Fibroblast of skin of abdomen (primary cell): ENCODE measurements at places on chromosomes 6 and 20.

- DNase-seq = no peak
Observed at GRCh38 chr20:53530440-53530839, 63.2 kb downstream of the ZNF217 start.

GRCh38 chr6:129860908-129861665, at the start of gene TMEM244:
Gene TMEM244 (minus strand): TSS chr6:129861315. CDS start chr6:129861188, 127 bp downstream.
- DNase-seq = peak; percentile 85

DNA sequence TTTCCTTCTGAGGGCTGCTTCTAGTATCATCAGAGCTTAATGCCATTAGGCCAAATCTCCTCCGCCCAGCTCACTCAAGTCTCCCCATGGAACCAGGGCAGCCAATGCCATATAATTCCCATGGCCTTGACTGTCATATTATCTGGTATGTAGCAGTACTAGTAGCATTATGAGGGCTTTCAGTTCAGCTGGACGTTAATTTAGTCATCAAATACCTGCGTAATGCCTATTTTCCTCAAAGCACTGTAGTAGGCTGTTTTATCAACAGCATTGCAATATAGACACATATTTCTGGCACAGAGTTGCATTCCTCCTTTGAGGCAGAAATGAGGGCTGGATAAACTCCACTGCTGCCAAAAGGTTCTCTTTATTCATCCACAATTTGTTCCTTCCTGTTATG, 1.7 kb downstream of the KCTD20 start:
- DNase-seq = peak; percentile 77

DNA sequence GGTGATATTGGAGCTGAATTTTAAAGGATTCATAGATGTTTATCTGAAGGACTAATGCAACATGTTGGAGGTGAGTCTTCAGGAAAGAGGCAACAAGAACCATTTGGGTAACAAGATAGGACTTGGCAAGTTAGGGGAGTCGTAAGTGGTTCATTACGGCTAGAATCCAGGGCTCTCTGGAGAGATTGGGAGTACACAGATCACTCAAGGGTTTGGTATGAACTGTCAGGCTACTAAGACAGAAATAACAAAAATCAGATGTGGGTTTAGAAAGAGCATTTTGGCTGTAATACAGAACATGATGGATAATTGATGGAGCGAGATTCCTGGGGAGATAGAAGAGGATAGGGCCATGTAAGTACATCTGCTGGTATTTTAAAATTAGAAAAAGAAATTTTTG, 86.3 kb upstream of the ESR1 start:
- peak; percentile 53 for DNase-seq

DNA sequence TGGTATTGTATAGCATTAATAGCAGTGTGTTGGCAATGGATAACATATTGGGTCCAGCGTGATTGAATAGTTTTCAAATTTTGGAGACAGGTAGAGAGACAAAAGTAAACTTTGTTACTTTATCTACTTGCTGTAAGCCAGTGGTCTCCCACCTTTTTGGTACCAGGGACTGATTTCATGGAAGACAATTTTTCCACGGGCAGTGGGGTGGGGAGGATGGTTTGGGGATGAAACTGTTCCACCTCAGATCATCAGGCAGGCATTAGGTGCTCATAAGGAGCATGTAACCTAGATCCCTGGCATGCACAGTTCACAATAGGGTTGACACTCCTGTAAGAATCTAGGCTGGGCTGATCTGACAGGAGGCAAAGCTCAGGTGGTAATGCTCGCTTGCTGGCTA, 14.6 kb upstream of the PROKR2 start:
- no peak for DNase-seq

GRCh38 chr6:124011180-124011579, 207.5 kb downstream of the NKAIN2 start:
- no peak for DNase-seq

DNA sequence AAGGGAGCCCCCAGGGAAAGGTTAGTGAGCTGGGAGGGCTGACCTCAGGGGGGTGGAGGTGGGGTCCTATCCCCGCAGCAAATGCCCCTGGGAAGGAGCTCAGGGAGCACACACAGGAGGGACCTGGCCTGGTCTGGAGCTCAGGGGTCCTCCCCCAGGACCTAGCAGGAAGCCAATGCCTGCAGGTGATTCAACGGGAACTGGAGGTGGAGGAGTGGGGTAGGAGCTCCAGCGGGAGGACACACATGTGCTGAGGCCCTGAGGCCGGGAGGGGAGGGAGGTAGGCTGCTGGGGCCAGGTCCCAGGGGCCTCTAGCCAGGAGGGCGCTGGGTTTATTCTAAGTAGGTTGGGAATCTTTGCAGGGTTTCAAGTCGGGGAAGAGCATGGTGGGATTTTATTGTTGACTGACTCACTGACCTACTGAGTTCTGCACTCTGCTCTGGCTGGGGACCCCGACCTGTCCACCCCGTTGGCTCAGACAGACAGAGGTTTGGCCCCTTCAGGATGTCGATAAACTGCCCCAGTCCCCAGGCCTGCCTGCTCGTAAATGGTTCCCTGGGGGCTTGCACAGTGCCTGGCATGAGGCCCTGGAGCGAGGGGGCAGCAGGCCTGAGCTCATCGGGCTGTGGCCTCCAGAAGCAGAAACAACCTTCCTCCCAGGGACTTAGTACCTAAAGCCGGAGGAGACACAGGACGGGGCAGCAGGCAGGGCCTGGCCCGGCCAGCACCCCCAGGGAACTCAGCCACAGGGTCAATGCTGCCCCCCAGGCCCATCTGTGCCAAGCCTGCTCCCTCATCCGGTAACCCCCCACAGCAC, 62.3 kb downstream of the RIPOR3 start:
- DNase-seq = no peak

DNA sequence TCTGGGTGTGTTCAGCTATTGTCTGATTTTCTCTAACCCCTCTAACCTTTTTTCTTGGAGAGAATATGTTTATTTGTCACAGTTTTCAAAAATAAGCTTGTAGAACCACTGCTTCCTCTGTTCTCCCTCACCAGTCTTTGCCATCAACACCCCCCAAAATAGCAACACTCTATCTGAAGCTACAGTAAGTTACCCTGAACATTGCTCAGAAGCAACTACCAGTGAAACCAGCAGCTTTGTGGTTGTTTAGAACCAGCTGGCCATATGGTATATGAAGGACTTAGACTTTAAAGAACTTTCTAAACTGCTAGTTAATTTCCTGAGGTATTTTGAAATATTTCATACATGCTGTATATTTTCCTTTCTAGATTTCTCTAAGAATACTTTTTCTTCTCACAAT, 242.9 kb downstream of the KHDRBS2 start:
- no peak for DNase-seq

DNA sequence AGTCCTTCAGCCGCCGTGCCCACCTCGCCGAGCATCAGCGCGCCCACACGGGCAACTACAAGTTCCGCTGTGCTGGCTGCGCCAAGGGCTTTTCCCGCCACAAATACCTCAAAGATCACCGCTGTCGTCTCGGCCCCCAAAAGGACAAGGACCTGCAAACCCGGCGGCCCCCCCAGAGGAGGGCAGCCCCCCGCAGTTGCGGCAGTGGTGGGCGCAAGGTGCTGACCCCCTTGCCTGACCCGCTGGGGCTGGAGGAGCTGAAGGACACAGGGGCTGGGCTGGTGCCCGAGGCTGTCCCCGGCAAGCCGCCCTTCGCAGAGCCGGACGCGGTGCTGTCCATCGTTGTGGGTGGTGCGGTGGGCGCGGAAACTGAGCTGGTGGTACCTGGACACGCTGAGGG, 20.1 kb upstream of the CHMP4B start:
- no peak for DNase-seq

- peak; percentile 20 for DNase-seq
Observed at GRCh38 chr6:26273673-26274588, 91.1 kb upstream of the BTN3A2 start.

GRCh38 chr6:21033084-21033483, 498.8 kb downstream of the CDKAL1 start:
- no peak for DNase-seq

GRCh38 chr20:58040447-58041290, 187.8 kb downstream of the ANKRD60 start:
- no peak for DNase-seq

- DNase-seq = no peak
Observed at GRCh38 chr6:33936886-33937285, 133.1 kb upstream of the MLN start.

GRCh38 chr6:50974319-50974718, 155.6 kb downstream of the TFAP2B start:
- no peak for DNase-seq

- no peak for DNase-seq
Observed at GRCh38 chr6:358847-359246, 32.7 kb upstream of the IRF4 start.

GRCh38 chr6:39464067-39464466, 141.6 kb upstream of the KCNK16 start:
- no peak for DNase-seq

- DNase-seq = peak; percentile 36
Observed at GRCh38 chr6:145814035-145814500, 527 bp downstream of the FBXO30 start.

- no peak for DNase-seq
Observed at GRCh38 chr6:52553719-52554118, 23.1 kb downstream of the TRAM2 start.

GRCh38 chr20:50019466-50020256, 36.9 kb downstream of the SNAI1 start:
- DNase-seq = no peak

- no peak for DNase-seq
Observed at GRCh38 chr6:140140891-140141290, 766.4 kb upstream of the CITED2 start.

DNA sequence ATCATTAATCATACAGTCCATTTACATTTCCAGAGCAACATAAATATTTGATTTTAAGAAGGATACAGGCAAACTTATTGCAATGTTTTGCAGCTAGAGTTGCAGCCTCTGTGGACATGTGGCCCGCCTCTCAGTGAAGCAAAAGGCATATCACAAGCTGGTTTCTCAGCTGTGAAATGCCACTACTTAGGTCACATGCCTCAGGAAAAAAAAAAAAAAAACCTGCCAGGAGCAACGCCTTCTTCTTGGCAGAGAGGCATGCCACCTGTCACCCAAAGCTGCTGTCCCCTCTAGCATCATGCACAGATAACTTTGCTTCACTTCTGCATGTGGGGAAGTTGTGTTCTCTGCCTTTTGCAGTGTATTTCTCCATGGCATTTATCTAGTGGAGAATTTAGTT, 18.5 kb downstream of the GRM1 start:
- no peak for DNase-seq

DNA sequence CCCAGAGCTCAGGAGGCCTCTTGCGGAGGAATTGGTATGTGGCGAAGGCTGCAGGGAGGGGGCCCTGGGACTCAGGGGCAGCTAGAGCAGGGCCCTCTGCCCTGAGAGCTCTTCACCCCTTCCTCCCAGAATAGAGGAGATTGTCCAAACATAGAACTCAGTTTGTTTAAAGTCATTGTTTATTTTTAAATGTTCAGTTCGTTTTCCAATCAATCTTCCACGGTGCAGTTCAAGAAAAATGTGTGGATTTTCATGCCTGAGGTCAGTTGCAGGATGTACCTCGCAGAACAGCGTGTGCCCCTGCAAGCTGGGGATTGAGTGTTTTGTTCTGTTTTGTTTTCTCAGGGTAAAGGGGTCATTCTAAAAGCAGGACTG, 37.2 kb downstream of the MGME1 start:
- no peak for DNase-seq

DNA sequence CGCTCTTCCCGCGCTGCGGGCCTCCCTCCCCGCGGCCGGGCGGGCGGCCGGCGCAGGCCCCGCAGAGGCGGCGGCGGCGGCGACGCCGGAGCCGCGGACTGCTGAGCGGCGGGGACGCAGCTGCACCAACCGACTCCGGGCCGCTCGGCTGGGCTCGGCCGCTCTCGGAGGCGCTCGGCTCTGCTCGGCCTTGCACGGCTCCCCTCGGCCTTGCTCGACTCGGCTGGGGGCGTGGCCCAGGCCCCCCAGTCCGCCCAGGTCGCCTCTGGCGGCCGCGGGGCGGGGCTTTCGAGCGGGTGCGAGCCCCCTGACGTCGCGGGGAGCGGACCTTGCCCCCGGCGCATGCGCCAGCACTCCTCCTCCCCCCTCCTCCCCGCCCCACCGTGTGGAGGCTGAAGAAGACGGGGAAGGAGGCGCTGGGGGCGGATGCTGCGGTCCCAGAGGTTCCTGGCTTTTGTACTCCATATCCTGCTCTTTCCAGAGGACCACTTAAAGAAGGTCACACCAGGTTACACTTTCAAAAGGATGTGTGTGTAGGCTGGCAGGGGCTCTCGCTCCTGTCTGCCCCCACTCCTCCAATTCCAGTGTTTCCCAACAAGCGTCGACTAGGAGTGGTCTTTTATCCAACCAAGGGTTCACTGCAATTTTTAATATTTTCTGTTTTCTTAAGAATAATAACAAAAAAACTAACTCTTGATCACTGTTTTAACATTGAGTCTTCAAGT, at the start of gene ZHX3:
Gene ZHX3, minus strand, starts transcription at position 186 of the 725 bp plus-strand sequence. CDS start 112,815 bp downstream, outside the sequence.
- DNase-seq = peak; percentile 97

DNA sequence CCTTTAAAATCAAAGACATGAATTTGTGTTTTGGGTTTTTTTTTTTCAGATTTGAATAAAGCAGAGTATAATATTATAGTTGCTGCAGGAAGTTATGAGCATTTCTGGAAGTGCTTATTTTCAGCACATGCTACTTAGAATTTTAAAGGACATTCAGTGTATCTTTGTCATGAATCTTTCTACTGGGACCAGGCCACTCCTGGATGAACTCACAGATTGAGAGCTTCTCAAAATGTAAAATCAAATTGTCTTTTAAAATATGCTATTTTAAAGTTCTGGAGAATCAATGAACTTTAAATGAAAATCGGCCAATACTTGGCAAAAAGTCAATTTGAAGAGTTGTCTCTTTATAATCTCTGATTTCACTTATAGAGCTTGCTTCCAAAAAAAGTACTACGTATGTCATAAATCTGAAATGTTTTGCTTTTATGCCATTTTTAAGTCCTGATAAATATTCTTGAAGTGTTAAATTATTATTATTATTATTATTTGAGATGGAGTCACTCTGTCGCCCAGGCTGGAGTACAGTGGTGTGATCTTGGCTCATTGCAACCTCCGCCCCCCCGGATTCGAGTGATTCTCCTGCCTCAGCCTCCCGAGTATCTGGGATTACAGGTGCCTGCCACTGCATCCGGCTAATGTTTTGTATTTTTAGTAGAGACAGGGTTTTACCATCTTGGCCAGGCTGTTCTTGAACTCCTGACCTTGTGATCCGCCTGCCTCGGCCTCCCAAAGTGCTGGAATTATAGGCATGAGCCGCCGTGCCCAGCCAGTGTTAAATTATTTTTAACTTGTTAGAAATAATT, 175.7 kb upstream of the AKAP12 start:
- DNase-seq = no peak

DNA sequence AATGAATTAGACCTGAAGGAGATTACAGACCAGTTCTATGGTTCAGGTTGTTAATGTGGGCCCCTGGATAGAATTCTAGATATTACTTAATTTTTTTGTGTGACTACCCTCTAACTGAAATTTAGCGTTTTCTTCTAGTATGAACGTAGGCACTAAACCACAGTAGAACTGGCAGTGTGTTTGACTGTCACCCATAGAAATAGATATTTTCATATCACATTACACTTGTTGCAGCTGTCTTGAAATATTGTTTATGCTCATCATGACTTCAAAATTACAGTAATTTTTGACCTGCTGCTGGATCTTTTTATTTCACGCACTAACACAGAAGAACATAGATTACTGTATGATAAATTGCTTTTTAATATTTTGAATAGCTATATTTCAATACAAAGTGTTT, 31.6 kb downstream of the E2F3 start:
- DNase-seq = no peak
